Stromal cell of bone marrow (primary cell): ENCODE measurements at places on chromosomes 5 and 9.

DNA sequence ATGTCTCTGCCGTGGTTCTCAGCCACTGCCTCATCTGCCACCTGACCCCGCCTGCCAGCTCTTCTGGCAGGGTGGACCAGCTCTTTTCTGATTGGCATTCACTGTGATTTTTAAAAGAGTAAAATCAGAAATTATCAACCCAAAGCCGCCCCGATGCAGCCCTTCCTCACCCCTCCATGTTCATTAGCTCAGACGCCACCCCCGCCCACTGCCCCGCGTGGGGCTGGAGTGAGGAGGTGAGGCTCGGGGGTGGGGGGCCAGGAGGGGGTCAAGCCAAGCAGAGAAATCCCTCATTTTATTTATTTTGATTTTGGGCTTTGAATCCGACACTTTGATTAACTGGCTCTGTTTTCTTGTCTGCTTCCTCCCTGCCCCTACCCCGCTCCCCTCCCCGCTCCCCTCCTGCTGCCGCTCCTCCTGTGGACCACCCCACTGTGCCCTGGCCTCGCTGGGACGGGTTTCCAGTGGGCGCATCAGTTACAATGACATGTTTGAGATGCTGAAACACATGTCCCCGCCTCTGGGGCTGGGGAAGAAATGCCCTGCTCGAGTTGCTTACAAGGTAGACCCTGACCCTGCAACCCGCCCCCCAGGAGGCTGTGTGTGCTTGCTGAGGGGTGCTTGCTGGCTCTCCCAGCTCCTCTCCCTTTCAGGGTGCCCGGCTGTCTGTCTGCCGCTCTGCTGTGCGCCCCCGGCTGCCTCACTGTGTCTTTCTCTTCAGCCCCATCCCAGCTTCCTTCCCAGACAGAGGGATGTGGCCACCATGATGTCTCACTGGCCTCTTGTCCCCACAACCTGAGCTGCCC, 224.9 kb downstream of the CACNA1B start:
- DNase-seq = no peak

GRCh38 chr5:117551236-117551635, 976.6 kb upstream of the SEMA6A start:
- DNase-seq = no peak

GRCh38 chr5:106940986-106941385, 729.8 kb downstream of the EFNA5 start:
- DNase-seq = no peak

DNA sequence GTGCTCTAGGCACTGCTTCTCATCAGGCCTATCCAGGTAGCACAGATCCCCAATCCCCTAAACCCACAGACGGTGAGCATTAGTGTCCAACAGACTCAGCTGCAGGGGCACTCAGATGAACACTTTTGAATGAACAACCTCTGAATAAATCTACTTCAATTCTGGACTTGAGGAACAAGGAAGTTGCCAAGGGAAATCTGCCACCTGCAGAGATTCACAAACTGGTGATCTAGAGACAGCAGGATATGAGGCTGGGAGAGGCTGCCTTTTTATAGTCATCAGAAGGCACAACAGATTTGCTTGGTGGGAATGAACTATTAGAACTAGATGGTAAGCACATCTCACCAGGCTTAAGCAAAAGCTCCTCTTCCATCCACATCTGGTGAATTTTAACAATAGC, 7.0 kb upstream of the HK3 start:
- DNase-seq = no peak

DNA sequence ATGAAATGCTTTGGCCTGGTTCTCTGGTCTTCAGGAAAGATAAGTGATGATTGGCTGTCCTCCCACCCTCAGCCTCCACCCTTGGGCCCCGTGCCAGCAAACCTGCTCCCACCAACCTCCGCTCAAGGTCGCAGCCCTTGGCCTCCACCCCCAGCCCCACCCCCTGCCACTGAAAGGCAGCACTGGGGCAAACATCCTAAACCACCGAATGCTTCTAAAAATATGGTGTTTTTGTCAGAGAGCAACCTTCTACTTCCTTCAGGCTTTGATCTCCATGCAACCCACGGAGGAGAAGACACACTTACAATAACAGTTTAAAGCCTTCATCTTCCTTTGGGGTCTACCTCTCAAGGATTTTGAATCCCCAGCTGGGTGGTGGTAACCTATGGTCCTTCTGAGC, 24.0 kb upstream of the TCF7 start:
- no peak for DNase-seq

DNA sequence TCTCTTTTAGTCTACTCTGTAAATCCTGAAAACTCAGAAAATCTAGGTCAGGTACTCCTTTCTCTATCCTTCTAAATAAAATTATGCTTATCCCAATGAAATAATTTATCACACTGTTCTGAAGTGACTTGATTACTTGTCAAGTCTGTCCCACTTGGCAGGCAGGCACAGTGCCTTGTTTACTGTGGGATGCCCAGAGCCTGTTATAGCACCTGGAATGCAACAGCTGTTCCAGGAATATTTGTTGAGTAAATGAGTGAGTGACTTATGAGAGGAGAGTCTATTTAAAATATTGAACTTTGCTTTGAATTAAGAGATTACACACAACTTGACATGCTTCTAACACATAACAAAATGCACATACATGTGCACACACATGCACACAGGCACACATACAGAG, 130.0 kb downstream of the MPDZ start:
- DNase-seq = no peak

DNA sequence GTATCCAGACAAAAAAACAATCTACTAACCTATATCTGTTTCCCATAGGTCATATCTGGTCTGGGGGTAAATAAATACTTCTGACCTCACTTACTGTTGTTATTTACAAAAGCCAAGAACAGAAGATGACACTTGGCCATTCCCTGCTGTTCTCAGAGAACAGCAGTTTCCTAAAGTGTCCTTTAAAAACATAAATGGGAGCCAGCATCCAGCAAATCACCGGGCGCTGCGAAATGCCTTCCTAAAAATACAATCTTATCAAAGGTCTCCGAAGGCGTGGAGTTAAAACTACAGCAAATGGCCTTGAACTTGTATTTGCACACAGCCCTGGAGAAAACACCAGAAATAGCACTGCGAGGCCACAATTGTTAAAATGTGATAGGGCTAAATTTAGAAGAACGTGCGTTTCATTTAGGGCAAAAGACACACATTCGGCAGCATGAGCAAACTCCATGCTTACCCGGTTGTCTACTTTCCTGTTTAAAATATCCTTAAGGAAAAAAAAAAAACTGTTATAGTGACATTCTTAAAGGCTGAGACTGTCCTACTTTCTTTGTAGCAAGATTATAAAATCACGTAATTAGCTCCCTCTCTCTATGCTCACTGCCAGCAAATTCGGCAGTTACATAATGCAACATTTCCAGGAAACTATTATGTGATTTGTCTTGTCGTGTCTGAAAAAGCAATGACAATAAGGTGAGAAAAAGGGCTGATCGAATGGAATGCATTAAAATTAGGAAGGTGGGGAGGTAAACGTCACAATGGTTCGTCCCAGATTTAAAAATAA, 1.5 kb downstream of the NFIL3 start:
- DNase-seq = no peak

DNA sequence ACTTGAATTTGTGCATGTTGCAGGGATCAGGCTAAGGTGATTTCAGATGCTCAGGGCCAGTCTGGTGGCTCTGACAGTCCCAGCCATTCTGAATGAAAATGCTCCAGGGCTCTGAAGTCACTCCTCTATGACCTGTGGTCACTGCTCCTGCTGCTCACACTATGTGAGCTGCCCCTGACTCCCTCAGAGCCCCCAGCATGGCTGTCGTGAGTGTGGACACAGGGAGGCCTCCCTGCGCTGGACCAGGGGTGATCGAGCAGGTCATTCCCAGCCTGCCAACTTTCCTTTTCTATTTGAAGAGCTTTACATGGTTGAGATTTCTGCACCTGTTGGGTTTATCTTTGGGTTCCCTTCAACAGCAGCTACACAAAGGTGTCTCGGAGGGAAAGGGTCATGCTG, 74.5 kb downstream of the WNK2 start:
- DNase-seq = no peak

GRCh38 chr5:10333154-10334006, 20.1 kb upstream of the MARCHF6 start:
- DNase-seq = no peak

DNA sequence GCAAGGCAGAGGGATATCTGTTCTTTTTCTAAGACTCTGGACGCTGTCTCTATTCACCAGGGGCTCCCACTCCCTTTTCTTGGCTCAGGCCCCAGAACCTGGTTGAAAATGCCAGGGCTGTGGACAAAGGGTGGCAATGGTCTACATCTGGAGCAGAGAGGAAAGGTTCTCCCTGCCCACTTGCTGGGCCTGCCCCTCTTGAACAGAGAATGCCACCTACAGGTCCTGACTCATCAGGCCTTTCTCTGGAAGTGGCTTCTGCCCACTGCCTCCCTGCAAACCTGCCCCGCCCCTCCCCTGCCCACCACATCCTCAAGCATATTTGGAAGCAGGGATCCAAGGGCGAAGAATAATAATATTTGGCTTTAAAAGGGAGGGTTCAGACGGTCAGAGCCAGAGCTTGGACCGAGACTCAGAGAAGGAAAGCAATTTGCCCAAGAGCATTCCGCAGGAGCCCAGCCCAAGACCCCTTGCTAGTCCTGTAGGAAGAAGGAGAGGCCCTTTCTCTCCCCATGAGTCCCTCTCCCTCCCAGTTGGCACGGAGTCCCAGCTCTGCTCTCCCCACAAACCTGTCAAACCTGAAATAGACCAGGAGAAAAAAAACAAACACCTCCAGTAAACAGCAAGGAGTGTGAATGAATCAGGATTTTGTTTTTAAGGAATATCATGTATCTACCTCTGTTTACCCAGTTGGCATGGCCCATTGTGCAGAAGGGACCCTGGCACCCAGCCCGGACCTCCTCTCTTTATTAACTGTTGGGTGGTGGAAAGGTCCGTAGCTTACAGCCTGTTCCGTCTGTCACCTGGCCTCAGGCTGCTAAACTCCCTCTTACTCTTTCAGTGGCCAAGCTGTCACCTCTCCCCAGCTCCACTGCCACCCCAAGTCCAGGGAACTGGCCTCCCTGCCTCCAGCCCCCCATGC, 37.7 kb upstream of the STXBP1 start:
- DNase-seq = no peak

GRCh38 chr9:20553558-20554149, 68.6 kb downstream of the MLLT3 start:
- DNase-seq = no peak

DNA sequence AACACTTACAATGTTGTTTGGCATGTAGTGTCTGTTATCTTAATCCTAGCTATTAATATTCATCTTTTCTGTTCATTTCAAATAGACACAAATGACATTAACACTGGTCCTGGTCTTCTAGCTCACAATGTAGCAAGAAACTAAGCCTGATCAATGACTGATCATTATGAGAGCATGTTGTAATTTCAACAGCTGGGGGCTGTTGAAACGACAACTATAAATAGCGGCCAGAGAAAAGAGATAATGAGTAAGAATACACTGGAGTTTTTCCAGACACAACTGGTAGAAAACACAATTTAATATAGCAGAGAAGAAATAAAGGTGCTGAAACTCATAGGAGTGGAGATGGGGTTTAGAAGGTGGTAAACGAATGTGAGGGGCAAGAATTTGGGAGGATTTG, 89.2 kb downstream of the HTR4 start:
- DNase-seq = no peak

DNA sequence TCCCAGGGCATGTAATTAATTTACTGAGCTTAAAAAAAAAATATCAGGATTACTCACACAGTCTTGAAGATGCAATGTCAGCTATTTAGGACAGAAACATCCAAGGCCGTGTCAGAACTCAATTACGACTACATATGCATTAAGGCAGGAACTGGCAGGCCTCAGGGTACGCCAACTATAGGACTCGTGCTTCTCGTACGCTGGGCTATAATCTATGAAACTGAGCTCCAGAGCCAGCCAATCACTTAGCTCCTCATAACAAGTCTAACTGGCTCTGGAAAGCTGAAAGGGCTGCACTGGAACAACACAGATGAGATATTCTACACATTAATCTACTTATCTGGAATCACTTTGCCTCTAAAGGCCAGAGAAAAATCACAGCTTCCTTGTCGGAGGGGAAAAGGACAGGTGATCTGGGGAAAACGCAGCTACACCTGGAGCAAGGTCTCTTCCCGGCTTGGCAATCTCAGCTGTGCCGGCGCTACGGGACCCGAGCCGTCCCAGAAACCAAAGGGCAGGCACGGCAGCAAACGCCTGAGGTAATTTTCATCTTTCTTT, 212.0 kb downstream of the DEPDC1B start:
- no peak for DNase-seq

DNA sequence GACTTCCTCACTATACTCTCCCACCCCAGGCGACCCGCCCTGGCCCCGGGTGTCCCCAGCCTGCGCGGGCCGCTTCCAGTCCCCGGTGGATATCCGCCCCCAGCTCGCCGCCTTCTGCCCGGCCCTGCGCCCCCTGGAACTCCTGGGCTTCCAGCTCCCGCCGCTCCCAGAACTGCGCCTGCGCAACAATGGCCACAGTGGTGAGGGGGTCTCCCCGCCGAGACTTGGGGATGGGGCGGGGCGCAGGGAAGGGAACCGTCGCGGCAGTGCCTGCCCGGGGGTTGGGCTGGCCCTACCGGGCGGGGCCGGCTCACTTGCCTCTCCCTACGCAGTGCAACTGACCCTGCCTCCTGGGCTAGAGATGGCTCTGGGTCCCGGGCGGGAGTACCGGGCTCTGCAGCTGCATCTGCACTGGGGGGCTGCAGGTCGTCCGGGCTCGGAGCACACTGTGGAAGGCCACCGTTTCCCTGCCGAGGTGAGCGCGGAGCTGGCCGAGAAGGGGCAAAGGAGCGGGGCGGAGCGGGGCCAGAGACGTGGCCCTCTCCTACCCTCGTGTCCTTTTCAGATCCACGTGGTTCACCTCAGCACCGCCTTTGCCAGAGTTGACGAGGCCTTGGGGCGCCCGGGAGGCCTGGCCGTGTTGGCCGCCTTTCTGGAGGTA, 2.1 kb downstream of the CA9 start:
- no peak for DNase-seq

DNA sequence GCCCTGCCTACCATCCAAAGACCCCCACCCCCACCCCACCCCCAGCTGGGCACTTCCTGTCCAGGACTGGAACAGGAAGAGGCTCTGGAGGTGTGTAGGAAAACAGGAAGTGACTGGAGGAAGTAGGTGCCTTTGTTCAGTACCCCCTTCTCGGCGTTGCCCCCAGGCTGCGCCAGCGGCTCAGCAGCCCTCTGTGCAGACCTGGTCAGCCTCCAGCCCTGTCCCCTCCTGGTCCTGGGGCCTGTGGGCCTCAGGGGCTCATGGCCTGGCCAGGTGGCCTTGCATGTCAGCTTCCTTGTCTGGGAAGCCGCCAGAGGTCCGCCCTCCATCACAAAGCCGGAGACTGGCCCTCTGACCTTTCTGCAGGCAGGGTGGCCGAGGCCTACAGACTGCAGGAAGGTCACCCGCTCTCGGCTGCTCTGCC, 26.0 kb downstream of the FLT4 start:
- no peak for DNase-seq

- DNase-seq = no peak
Measured at GRCh38 chr9:89777544-89777943, 172.7 kb downstream of the GADD45G start.

GRCh38 chr5:35887321-35888100, 30.8 kb downstream of the IL7R start:
- no peak for DNase-seq

DNA sequence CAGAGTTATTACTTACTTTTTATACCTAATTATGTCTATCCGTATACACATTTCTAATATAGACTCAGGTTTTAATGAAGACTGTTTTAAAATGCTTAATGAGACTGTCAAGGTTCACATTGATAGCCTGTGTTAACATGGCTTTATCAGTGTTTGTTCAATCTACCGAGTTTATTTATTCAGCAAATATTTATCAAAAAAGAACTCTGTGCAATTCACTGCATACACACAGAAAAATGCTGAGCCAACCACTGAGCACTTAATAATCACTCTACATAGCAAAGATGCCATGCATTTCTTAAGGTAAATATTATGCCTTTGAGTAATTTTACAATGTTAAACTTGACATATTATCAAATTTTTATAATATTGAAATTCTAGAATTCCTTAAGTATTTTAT, 428.2 kb downstream of the ANXA1 start:
- no peak for DNase-seq
